ENCODE measurements at places on chromosomes 5 and 9.

- DNase-seq = no peak
Measured at GRCh38 chr9:116713271-116713670, 26.2 kb downstream of the TRIM32 start.

DNA sequence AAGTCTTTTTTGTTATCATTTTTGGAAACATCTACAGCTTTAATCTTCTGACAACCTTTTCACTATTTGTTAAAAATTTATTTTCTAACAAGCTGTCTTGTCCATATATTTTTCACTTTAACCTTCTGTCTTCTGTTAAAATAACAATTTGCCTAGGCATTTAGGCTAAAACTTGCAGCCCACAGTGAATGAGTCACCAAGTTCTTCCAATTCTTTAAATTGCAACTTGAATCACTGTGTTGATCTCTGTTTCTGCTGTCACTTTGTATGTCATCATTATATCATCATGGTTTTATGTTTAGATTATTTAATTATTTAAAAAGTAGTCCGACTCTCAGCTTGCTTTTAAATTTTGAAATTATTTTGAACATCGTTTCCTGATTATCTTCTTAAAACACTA, 473.8 kb upstream of the PTPRD start:
- no peak for DNase-seq

DNA sequence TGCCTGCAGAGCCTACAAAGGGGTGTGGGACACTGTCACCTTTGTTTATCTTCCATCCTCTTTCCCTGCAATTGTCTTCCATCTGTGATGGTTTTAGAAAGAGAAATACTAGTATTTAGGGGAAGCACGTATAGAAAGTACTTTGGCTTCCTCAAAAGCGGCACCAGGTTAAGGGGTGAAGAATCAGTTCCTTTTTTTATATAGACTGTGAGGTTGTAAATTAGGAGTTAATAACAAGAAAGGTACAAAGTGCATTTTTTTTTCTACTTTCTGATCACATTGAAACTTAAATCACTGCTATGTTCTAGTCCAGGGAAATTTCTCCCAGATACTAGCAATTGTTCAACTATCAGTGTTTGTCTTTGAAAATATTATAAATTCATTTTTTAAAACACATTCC, 219.3 kb downstream of the CEMIP2 start:
- DNase-seq = peak; percentile 6

GRCh38 chr5:983238-983524, 25.4 kb upstream of the NKD2 start:
- no peak for DNase-seq

- DNase-seq = no peak
Measured at GRCh38 chr5:132629230-132629944, 28.6 kb upstream of the IL13 start.

- DNase-seq = no peak
Measured at GRCh38 chr9:122954253-122954691, 13.5 kb downstream of the RABGAP1 start.

DNA sequence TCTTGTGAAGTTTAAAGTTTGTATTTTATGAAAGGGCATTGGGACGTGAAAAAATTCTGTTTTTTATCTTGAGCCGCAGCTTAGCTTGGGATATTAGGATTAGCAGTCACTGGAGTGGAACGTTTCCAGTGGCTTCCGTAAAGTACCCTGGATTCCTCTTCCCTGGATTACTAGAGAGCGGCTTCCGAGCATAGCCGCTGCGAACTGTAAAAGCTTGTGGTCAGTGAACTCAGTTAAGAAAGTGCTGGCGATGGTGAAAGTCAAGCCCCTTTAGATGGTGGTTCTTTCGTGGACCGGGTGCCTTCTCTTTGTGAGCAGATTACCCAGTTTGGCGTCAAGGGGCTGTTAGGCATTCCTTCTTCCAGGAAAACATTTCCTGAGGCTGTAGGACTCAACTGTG, 168.1 kb downstream of the KDM4C start:
- no peak for DNase-seq

DNA sequence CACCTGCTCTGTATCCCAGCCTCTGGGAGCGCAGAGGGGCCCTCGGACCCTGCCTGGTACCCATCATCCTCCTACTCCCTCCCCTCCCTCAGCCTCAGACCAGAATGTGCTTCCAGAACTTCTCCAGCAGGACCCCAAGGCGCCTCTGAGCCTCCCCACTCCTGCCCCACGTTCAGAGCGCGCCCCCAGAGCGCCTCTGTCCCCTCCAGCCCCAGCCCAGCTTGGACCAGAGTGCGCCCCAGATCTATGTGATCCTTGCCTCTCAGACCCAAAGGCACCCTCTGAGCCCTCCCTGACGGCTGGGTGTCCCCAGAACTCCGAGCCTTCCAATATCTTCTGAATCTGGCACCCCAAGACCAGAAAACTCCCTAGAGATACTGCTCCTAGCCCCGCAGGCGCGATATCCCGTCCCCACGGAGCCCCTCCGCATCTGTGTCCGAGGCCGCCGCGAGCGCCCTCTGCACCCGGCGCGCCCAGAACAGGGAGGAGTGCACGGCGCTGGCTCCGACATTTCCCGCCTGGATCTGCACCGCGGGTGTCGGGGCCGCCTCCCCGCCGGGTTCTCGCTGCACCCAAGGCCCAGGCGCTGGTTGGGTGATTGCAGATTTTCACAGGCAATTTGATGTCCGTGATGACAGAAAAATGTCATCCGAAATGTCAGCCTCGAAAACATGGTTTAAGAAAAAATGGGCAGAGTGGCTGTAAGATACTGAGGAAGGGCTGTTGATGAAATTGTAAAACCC, 522 bp downstream of the BHMT start:
- no peak for DNase-seq

DNA sequence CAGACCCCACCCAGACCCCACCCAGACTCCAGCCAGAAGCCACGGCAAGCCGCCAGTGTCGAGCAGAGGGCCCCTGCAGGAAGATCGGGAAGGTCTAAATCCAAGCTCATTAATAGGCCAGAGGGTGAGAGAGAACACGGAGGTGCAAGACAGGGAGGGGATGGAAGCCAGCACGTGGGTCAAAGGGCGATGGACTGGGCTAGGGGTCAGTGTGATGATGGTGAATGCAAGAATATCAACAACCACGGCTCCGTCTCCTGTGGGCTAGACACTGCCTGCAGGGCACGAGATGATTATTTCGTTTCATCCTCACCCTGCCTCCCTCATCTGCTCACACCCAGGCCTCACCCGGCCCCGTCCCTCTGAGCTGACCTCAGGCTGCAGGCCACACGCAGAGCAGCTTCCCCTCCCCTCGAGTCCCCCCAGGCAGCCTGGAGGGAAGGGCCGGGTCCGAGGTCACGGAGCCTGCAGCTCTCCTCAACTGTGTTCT, 122.0 kb downstream of the COL23A1 start:
- DNase-seq = no peak

DNA sequence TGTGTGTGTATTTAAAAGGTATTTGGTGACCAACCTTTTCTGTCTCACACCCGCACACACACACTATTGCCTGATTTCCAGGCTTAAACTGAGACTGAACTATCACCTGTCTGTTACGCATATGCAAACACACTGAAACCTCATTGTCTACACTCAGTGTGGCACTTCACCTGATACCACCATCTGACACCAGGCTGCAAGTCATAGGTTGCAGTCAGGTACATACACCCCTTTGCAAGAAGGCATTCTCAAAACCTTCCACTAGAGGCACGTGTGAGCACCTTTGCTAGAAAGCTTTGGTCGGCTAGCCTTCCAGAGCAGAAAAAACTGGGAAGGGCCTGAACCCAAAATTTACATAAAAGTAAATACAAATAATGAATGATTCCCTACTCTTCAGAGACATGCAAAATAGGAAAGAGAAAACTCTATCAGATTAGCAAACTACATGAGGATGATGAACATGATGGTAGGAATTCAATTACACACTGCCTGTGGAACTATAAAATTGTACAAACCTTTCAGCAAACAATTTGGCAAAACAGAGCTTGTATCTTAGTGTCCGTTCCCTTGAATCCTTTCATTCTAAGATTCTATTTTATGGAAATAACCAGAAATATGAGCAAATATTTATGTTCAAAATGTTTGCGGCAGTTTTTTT, 5.9 kb upstream of the FOXD1 start:
- no peak for DNase-seq

DNA sequence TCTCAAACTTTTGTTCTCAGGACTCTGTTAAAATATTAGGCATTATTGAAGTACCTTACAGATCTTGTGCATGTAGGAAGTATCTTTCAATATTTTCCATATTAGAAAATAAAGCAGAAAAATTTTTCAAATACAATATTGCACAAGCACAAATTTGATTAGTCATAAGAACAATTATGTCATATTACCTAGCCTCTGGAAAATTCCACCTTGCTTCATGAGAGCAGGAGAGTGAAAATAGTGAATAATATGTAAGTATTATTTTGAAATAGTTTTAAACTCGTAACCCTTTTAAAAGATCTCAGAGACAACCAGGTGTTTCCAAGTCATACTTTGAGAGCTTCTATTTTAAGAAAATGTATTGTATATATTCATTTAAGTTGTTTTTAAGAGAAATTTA, 1672.9 kb upstream of the ACO1 start:
- no peak for DNase-seq

- no peak for DNase-seq
Measured at GRCh38 chr9:137270929-137271695, 6.4 kb upstream of the TOR4A start.

All from GM12891 (cell line).